Renal pelvis (tissue), 12 donors: ENCODE measurements at places on chromosomes 11 and 22. TPM values are rescaled to one million over a fixed set of nuclear protein-coding genes. Genes with fewer than 3 reads are reported as not detected.

Gene FAT3
- 7.6 TPM for polyA plus RNA-seq

Gene SLC22A6
- polyA plus RNA-seq = 38.1 TPM

GRCh38 chr11:4044976-4045646 lies 49.5 kb upstream of the RRM1 start:
- DNase-seq = no peak

Gene GGTLC2
- polyA plus RNA-seq = not detected

GRCh38 chr22:30292069-30292970 lies 3.0 kb upstream of the CASTOR1 start:
- DNase-seq = no peak

DNA sequence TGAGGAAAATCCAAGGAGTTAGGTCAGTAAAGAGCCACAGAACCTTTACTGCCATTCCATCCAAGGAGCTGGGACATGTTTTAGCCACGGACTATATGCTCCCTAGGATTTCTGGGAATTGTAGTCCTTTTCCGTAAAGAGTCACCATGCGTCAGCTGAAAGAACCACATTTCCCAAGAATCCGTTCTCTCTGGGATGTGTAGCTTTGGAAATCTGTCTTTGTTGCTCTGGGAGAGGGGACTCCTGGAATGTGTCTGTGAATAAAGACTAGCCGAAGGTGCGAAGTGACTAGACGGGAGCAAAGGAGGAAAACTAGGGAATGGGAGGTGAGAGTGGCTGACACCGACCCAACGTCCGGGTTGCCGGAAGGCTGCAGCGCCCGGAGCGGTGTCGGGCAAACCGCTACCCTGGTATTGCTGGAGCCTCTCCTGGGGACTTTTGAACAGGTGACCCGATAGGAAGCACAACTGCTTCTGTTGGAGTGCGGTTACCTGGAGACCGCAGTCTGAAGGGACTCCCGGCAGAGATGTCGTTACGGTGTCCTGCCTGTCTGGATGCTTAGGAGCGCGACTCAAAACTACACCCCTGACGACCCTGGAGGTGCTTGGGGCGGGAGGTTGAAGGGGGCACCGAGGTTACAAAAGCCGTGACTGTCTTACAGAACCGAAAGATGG lies at the start of gene IFTAP:
Gene IFTAP (plus strand): TSS at position 187 of the 674 bp plus-strand sequence. CDS start 15,602 bp downstream, outside the sequence.
- DNase-seq = peak; percentile 94

Gene PKNOX2
- polyA plus RNA-seq = 11.3 TPM

DNA sequence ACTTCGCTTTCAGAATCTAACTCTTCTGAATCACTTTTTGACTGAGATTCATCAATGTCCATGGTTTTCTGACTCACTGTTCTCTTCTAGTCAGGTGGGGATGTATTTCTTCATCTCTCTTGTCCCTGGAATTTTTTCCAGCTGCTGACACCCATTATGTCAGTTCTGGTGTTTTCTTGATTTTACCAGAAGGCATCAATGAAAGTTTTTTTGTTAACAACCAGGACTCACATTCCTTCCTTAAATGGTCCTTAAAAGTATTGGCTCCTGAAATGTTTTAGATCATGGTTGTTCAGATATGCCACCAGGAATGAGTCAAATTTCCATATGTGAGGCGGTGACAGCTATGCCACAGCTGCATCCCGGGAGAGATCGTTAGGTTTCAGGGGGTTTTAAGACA lies 12.9 kb downstream of the MICAL2 start:
- no peak for DNase-seq

Gene RBMXL2
- 0.12 TPM for polyA plus RNA-seq

GRCh38 chr11:3090096-3090901 lies 33.1 kb upstream of the CARS1 start:
- DNase-seq = no peak

Gene TSSK2
- polyA plus RNA-seq = not detected

DNA sequence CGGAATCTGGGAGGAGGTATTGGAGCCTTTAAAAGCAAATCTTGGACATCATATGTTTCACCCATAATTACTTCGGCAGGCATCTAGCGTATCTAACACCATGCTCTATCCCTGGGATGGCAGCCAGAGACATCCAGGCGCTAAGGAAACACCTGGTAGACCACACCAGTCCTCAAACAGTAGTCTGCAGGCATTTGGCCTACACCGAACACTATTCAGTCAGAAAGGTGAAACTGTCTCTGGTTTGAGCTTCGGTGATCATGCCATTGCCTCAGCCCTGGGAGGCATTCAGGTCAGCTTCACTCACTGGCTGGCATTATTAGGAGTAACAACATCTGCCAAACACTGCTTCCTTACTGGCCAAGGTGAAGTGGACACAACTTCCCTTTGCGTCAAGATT lies 11.7 kb downstream of the SIRT3 start:
- DNase-seq = no peak

DNA sequence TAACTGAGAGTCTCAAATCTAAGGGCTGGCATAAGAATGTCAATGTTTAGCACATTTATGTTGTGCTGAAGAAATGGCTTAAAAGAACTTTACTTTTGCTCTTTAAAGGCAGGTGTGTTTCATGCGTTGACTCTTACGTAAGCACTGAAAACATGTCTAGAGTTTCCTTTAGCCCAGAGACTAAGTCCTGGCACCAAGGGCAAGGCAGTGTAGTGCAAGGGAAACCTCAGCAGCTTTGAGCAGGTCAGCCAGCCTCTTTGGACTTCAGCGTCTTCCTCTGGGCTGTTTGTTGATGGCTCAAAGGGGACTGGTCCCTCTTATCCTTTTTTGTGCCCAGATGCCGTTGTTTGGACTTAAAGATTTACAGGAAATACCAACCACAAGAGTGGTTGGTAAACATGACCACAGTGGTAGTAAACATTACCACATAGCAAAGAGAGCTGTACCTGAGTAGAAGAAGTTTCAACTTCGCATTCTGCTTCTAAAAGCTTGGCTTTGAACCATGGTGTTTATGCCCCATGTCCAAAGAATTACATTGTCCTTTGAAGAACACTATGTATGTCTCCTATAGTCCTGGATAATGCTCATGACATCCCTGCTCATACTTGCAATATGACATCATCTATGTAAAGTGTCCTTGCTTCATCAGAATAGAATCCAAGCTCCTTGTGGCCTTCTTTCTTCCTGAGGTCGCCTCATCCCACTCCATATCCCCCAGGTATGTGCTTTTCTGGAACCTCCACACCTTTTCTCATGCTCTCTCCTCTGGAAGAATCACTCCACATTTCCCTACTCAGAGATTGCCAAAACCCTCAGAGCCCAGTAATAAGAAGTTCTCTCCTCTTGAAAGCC lies 23.5 kb downstream of the TENM4 start:
- no peak for DNase-seq

- no peak for DNase-seq
Observed at GRCh38 chr11:45272701-45273100, 13.4 kb downstream of the SYT13 start.

Gene B3GAT1
- polyA plus RNA-seq = 6.4 TPM

DNA sequence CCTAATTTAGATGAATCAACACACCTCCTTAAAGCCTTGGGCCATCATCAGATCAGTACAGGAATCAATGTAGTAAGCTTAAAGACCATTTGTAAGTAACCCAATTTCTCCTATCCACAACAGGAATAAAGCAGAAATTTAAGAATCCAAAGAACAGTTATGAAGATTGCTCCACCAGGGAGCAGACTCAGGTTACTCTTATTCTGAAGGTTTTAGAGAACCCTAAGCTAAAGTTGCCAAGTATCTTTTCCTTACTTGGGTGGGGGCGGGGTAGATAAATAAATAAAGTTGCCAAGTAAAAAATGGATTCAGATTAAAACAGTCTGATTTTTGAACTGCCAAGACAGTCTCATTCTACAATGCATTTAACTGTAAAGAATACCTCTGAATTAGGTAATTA lies 18.1 kb downstream of the CKAP5 start:
- DNase-seq = no peak

DNA sequence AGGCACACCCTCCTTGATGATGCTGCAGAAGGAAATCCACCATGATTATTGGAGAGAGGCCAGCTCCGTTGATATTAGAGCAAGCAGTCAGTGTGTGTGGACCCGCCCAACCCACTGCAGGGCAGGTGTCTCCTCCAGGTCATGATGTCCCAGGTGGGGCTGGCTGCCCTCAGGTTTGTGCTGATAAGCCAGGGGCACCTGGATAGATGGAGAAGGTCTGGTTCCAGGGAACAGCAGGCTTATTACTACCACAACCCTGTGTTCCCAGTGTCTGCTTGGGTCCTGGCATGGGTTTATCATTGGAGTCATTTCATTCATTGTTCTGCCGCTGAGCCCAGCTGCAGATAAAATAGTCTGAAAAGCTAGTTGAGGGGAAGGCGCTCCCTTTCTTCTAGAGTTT lies 181.1 kb upstream of the NECTIN1 start:
- no peak for DNase-seq

- no peak for DNase-seq
Observed at GRCh38 chr11:77215106-77215505, 86.4 kb downstream of the GDPD4 start.

- no peak for DNase-seq
Observed at GRCh38 chr11:72354356-72355115, 79.8 kb downstream of the CLPB start.

GRCh38 chr11:94803491-94803890 lies 35.3 kb downstream of the AMOTL1 start:
- DNase-seq = no peak

- DNase-seq = no peak
Observed at GRCh38 chr11:77087723-77088225, 14.9 kb upstream of the OMP start.

- no peak for DNase-seq
Observed at GRCh38 chr11:15730995-15731385, 616.3 kb downstream of the INSC start.

GRCh38 chr11:38095268-38095667 lies 1497.2 kb upstream of the RAG2 start:
- no peak for DNase-seq

Gene OSM
- not detected for polyA plus RNA-seq

Gene PRDM11
- polyA plus RNA-seq = 25.9 TPM

DNA sequence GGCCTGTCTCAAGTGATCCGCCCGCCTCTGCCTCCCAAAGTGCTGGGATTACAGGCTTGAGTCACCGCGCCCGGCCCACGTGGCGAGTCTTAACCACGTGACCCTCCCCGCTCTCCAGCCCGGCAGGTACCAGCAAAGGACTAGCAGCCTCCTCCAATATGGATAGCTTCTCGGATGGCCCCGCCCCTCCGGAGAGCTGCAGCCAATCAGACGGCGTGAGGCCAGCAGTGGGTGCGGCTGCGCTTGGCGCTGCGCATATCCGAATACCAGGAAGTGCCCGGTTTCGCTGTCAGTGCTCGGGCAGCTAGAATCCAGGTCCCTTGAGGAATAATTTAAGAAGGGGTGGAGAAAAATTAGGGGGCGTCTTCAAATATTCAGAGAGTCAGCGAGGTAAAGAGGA lies 14.7 kb upstream of the PISD start:
- DNase-seq = peak; percentile 87

Gene MRGPRD
- polyA plus RNA-seq = not detected

- DNase-seq = no peak
Observed at GRCh38 chr11:70005107-70005818, 72.9 kb upstream of the ANO1 start.

DNA sequence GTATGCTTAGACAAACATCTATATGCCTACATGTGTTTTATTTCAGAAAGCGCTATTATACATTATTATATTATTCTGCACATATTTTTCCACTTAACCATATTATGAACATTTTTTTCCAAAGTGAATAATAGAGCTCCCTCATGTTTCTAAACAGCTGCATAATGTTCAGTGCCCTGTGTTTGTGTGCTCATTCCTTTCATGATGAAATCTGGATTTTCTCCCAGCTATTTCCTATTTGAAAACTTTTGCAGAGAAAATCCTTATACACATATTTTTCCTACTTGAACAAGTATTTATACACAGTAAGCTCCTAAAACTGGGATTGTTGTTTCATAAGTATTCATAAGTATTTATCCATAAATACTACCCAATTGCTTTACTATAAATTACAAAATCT lies 18.1 kb upstream of the RFPL2 start:
- DNase-seq = no peak

GRCh38 chr11:29293825-29294224 lies 723.0 kb downstream of the KCNA4 start:
- no peak for DNase-seq

Gene ZNF280A
- not detected for polyA plus RNA-seq

Gene OR52I2
- polyA plus RNA-seq = 0.03 TPM

DNA sequence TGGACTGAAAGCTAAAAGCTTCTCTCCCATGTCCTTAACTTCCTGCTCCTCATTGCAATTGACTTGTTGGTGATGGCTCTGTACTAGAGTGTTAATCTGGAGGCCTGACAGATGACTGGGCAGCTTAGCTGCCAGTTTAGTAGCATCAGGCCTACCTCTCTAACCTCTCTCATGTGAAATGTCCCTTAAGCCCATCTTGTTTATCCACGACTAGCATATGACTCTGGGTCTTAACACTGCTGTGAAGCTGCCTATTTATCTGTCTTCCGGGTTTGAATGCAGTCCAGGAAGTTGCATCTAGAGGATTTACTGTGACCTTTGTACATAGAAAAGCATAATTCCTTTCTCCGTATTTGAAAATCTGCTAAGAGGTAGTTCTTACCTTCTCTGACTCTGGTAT lies 85.3 kb upstream of the HORMAD2 start:
- DNase-seq = no peak

Gene MPZL2
- 26.3 TPM for polyA plus RNA-seq
